ENCODE measurements at places on chromosomes 1 and 21.

- no peak for DNase-seq
Measured at GRCh38 chr1:245716561-245716960, 561.8 kb downstream of the KIF26B start.

GRCh38 chr1:214709241-214709640 is 106.2 kb downstream of the CENPF start:
- DNase-seq: no peak

GRCh38 chr1:107706182-107706581 is 258.8 kb downstream of the VAV3 start:
- DNase-seq: no peak

DNA sequence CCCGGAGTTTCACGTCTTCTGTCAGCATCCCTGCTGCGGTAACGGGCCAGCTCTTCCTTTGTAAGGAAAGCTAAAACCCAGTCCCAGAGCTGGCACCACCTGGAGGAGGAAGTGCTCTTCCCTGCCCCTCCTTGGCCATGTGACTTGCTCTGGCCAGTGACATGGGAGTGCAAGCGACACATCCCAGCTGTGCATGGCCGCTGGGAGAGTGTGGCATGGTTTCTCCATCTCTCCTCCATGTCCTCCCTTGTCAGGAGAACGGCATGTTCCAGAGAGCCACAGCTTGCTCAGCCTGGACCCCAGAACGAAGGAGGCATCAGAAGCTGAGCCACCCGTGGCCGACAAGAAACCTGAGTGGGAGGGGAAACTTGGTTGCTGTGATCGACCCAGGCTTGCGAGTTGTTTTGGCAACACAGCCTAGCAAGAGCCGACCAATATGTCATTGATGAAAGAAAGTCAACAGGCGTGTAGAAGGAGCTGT is 2.7 kb upstream of the PRXL2B start:
- DNase-seq: no peak

- DNase-seq: no peak
Measured at GRCh38 chr1:155979597-155980343, 1.4 kb upstream of the ARHGEF2 start.

GRCh38 chr1:183893561-183894289 is 88.8 kb downstream of the RGL1 start:
- DNase-seq: no peak

DNA sequence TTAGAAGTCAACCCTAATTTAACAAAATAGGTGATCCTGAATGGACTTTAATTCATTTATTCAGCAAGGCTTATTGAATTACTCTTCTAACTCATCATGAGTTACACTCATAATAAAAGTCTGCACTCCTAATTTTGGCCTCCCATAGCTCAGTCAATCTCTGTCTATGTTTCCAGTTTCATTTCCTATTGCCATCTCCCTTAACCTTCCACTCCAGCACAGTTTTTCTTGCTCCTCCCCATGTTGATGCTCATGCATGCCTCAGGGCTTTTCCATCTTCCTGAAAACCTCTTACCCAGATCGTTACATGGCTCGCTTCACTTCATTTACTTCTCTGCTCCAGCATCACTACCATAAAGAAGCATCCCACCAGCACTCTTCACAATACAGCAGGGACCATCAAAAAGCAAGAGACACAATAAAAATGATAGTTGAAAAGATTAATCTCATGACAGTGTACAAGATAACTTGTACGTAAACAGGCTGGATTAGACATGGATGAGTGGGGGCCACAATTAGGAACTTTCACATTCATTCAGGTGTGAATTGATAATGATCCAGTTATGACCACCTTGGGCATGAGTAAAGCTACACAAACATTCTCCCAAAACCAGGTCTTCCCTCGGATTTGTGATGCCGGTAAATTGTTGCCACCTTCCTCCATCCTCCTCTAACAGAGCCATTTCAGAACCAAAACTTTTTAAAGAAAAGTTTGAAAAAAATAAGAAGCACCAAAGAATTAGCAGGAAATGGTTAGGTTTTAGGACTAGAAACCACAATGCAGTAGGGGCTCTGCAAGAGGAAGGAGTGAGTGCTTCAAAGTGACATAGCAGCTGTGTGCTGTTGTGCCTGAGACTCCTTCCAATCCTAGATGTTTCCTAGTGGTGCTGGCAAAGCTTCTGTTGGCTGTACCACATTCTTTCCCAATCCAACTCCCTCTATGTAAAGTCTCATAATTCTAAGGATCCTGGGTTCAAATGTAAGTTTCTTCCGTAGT is 89.8 kb downstream of the OLFML2B start:
- no peak for DNase-seq

- DNase-seq: no peak
Measured at GRCh38 chr21:41373253-41373652, 11.4 kb downstream of the MX2 start.

Data from astrocyte of the hippocampus (primary cell).